ENCODE measurements at places on chromosomes 11 and 22.

DNA sequence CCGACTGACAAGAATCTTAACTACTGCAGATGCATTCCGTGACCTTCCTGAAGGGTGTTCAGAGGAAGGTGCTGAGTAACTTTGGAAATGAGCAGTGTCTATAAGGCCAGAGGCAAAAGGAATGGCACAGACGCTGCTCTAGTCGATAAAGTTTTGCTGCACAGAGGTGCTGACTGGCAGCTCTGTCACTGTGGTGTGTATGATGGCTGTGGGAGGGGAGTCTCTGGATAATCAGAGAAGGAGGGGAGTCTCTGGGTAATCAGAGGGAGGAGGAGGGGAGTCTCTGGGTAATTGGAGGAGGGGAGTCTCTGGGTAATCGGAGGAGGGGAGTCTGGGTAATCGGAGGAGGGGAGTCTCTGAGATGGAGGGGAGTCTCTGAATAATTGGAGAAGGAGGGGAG lies 18.4 kb downstream of the PTDSS2 start:
- DNase-seq = no peak

DNA sequence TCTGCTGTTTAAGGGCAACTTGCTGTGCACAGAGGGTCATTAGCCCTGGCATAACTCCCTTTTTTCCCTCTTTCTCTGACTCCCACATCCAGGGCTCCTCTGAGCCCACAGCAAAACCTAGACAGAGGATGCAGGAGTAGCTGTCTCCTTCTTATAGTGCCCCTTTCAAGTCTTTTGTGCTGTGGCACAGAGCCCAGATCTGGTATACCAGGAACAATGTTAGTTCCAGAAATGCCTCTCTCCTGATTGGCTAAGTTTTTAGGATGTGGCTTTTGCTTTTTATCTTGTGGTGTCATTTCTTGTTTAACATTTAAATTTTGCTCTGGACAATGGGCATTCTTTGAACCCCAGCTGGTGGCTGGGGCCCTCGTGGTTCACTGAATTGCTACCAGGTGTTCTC lies 25.6 kb upstream of the RRM1 start:
- no peak for DNase-seq

DNA sequence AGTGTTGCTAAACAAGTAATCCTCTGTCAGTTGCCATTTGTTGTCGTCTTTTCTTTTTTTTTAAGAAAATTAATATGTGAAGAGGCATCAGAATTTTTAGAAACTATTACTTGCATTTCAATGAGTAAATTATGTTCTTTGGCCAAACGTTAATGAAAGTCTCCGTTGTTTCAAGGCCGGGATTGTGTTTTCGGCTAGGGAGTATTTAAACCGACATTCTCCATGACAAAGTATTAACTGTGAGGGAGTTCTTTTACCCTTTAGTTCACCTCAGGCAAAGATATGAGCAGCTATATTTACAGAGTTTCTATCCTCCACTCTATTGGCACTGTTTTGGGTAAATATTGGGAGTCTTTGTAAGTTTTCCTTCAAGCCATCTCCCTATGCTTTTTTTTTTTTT lies 668.9 kb downstream of the METTL15 start:
- no peak for DNase-seq

- DNase-seq = no peak
Observed at GRCh38 chr22:32882360-32882755, 80.9 kb downstream of the TIMP3 start.

- DNase-seq = no peak
Observed at GRCh38 chr11:68658661-68659060, 25.7 kb upstream of the GAL start.

DNA sequence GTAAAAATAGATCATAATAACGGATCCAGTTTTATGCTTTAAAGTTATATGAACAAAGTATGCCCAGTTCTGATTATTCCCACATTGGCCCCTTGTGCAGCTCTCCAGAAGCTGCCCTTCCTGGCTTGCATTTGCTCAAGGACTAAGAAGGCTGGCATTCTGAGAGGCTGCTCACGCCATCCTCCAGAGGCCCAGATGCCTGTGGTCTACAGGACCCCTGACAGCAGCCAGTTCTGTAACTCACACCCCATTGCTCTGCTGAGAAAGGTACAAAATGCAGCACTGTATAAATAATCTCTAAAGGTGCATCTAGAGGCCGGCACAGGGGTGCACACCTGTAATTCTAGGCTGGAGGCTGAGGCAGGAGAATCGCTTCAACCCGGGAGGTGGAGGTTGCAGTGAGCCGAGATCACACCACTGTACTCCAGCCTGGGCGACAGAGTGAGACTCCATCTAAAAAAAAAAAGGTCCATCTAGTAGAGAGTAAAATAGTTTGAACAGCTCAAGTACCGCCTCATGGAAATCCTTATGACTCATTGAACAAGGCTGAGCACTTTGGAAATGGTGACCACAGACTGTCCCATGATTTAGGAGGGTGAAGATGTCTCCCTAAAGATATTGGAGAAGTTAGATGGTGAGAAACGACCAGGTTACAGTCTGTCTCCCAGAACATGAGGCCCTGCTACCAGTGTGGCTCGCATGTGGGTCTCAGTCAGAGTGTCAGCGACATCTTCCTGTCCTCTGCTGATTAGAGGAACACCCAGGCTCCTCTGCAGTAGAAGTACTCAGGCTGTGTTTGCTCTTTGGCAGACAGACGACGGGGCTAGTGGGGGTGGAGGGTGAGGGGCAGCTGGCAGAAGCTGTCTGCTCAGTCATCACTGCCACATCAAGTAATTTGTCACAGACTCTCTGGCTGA lies 56.3 kb downstream of the KREMEN1 start:
- DNase-seq = peak; percentile 49

- DNase-seq = peak; percentile 89
Observed at GRCh38 chr22:24434471-24435322, 7.3 kb downstream of the ADORA2A start.

GRCh38 chr11:126024123-126024522 lies 38.5 kb downstream of the CDON start:
- DNase-seq = no peak

GRCh38 chr11:73519266-73519665 lies 78.6 kb downstream of the FAM168A start:
- no peak for DNase-seq

DNA sequence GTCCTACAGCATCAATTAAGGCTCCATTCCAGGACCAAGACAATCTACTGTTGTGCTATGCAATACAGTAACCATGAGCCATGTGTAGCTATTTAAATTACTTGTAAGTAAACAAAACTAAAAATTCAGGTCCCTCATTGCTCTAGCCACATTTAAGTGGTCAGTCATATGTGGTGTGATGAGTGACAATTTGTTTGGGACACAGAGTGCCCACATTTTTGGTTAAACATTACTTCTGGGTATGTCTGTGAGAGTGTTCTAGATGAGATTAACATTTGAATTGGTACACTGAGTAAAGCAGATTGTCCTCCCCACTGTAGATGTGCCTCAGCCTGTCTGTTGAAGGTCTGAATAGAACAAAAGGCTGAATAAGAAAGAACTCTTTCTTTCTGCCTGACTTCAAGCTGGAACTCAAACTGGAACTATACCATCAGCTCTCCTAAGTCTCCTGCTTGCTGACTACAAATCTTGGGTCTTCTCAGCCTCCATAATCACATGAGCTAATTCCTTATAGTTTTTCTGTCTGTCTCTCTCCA lies 15.8 kb downstream of the KBTBD3 start:
- DNase-seq = no peak

GRCh38 chr11:130163346-130164220 lies 4.0 kb downstream of the ST14 start:
- DNase-seq = no peak

DNA sequence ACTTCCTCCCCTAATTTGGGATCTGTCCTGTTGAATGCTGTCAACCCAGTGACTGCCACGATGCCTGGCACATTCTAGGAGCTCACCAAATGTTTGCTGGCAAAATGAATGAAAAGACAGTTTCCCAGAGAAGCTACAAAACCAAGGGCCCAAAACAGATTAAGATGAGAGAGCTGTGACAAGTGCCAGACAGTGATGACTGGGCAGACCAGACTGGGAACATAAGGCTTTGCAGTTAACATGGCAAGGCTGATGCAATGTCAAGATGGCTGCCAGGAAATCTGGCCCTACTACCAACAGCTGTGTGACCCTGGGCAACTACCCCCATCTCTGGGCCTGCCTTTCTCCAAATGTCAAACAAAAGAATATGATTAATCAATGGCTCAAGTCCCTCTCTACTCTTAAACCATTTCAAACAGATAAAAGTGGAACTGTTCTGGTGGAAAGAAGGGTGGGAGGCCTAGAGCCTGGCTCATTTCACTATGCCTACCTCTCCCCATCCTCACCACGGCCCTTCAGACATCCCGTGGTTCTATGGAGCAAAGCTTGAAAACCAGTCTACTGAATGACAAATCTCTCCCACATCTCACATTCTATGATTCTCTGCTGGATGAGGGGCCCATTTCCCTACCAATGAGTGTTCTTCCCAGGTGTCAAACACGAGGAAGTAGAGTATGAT lies 12.8 kb downstream of the AP1B1 start:
- no peak for DNase-seq

GRCh38 chr11:35484435-35484834 lies 41.0 kb downstream of the PAMR1 start:
- DNase-seq = no peak

- DNase-seq = no peak
Observed at GRCh38 chr11:130514316-130514715, 65.9 kb downstream of the ADAMTS15 start.

- no peak for DNase-seq
Observed at GRCh38 chr11:93796441-93797231, 12.6 kb downstream of the MED17 start.
